Cerebellum (tissue), 4 donors: ENCODE measurements at places on chromosomes 4 and X.

DNA sequence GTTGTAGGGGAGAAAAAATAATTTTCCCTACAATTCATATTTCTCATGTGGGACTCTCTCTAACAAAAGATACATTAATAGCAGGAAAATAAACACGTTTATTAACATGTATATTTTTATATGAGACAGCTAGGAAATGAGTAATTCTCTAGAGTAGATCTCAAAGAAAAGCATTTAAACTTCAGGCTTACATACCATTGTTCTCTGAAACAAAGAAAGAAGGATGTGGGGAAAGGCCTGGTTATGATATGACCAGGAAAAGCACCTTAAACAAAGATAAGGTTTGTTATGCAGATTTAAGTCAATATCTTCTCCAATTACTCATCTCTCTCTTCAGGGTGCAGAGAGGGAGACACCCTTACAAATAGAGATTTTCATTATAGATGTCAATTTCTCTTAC is 131.3 kb downstream of the SLC7A11 start:
- DNase-seq, result no peak

- DNase-seq, result no peak
These were observed 320.6 kb downstream of the ADGRL3 start for GRCh38 chr4:61520681-61521160.

DNA sequence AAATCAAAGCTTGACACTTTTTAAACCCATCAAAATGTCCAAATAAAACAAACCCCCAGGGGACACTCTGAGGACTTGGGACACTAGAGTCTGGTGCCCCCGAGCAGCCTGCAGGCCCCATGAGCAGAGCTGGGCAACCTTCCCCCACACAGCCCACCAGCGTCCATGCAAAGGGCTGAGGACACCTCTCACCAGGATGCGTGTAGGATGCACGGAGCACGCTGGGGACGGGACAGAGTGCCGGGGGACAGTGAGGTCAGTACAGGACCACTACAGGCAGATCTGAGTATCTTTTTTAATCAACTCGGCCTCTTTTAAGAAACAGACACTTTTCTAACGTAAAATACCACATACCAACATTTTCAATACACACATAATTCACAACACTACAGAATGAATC is 6.9 kb downstream of the GAK start:
- no peak for DNase-seq

- no peak for DNase-seq
These were observed 67.7 kb upstream of the PGRMC2 start for GRCh38 chr4:128355305-128355704.

DNA sequence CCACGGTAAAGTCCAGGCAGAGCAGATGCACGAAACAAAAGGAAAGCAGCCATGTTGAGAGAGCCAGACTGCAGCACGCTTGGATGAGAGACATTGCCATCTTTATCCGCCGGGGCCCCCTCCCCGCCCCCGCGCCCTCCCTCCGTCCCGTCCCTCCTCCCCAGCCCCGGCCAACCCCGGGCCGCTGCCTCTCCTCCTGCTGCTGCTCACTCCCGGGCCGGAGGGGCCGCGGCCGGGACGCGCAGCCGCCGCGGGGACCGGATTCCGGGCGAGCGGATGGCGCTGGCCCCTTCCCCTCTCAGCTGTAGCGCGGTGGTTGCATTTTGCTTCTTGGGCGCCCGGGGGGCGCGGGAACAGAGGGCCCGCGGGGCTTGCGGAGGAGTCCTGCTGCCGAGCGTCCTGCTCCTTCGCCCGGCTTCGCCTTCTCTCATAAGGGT is 542 bp downstream of the RNF150 start:
- peak; percentile 60 for DNase-seq

- DNase-seq, result no peak
These were observed 612.4 kb upstream of the ZFP42 start for GRCh38 chr4:187383181-187383580.

DNA sequence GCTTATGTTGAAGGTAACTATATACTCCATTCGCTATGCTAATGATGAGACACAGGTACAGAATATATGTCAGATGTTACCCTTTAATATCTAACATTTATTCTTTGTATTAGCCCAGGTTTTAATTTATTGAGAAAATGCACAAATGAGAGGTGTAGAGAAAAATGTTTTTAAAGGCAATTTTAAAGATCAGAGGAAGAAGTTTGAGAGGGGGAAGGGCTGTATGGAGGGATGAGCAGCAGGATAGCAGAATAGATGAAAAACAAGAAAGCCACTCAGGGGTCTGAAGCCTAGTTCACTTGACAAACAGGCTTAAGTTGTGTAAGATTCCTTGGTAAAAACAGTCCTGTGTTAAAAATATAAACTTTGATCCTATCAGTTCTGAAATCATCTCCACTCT is 3.7 kb downstream of the MAB21L2 start:
- no peak for DNase-seq

DNA sequence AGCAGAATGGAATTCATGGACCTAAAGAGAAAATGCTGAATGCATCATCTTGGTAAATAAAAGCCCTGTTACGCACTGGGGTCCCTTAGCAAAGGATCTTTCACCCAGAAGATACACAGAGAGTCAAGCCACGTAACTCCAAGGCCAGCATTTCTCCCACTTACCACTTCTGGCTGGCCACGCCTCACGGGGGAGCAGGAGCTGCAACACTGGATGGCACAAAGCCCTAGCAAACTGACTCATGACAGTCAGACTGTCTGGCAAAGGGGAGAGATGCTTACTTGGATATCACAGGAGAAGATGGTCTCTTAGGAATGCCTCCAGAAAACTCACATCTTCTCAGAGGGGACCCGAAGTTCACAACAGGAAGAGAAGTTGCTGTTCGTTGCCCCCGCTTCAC is 51.4 kb upstream of the BCLAF3 start:
- DNase-seq, result no peak

- no peak for DNase-seq
These were observed 403 bp upstream of the LGI2 start for GRCh38 chr4:25031077-25031621.

DNA sequence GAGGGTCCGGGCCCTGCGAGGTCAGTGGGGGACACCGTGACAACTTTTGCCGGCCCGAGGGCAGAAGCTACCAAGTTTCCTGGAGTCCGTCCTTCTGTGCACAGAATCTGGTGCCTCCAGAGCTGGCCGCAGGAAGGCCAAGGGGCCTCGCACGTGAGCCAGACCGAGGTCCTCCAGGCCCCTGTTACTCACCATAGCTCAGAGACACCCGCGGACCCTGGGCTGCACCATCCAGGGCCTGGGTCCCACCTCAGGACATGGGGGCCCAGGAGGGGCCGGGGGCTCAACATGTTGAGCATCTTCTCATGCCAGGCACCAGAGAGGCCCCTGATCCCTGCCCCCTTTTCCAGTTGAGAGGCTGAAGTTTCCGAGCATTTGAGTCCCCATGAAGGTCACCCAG is 87.9 kb downstream of the HMX1 start:
- no peak for DNase-seq

GRCh38 chr4:94804650-94805049 is 46.9 kb downstream of the BMPR1B start:
- no peak for DNase-seq

DNA sequence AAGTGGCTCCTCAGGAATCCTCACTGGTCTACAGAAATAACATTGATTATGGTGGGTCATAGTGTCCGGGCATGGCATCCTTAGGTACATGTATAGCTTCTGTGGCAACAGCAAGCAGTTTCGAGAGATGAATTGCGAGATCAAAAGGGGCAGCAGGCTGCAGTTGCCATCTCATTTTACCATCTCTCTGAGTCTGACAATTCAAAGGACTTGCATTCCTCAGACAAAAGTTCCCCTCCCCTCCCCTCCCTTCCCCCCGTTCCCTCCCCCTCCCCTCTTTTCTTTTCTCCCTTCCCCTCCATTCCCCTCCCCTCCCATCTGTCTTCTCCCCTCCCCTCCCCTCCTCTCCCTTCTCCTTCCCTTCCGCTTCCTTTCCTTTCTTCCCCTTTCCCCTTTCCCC is 70.2 kb downstream of the MTNR1A start:
- DNase-seq, result no peak

DNA sequence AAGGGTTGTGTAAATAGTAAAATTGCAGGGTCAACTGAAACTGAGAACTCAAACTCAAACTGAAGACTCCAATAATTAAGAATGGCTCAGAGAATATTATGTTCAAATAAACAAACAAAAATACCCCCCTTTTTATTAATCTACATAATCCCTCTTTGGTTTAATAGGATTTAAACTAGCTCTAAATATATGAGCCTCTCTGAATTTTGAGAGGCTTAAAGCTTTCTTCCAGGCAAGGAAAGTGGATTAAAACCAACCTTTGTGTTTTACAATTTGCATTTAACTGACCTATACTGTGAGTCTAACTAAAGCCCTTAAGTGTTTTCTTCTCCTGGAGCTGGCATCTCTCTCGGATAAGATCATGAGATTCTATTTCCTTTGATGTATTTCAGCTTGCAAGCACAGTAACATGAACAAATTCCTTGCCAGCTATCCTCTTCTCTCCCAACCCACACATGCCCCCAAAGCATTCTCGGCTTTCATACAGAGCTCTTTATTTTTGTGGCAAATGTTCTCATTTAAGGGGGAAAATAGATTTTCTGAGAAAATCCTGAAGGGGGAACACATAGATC is 1310.8 kb upstream of the AGA start:
- no peak for DNase-seq

DNA sequence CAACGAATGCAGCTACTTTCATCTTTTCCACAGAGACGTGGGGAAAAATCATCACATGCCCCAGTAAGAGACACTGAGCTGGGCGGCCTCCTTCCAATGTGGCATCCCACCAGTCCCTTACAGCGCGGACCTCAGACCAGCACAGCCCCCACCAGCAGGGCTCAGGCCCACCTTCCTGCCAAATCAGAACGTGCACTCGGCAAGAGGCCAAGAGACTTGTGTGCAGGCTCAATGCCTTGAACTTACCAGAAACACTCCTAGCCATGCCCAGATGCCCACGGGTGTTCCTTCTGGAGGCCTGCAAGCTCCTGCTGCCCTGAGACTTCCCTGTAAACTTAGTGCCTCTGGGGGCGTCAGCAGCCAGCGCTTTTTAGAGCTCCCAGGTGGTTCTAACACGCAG is 31.2 kb downstream of the WDR1 start:
- no peak for DNase-seq

DNA sequence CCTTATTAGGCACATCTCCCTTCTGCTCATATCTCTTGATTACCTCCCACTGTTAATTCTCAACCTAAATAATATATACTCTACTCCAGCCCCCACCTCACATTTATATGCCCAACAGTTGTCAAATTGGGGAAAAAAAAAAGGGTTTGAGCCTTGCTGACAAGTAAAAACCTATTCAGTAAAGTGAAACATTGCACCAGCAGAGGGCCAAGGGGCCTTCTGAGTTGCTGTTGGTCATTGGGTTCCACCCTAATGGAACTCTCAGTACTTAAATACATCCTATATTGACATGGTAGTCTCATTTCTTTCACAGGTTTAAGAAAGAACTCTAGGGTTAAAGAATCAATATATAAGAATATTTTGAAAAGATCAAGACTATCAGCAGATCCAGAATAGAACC is 362.2 kb downstream of the SMARCA1 start:
- no peak for DNase-seq

- no peak for DNase-seq
These were observed 54.4 kb upstream of the LCORL start for GRCh38 chr4:18075823-18076433.

GRCh38 chr4:73252001-73252400 is 6.6 kb downstream of the ANKRD17 start:
- no peak for DNase-seq

DNA sequence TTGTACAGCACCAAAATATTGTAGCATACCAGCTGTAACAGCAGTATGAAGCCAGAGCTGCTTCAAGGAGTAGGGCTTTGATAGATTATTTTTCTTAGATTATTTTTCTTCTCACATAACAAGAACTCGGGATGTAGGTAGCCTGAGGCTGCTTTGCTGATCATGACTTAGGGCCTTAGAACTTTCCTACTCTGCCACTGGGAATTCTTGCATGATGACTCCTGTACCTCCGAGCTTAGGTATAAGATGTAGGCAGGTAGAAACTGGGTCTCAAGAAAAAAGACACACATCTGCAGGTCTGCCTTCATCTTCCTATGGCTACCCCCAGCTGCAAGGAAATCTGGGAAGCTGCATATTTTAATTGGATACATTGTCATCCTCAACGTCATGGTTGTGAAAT is 115.9 kb upstream of the PNPLA4 start:
- no peak for DNase-seq

- no peak for DNase-seq
These were observed 11.7 kb downstream of the RELL1 start for GRCh38 chr4:37674439-37674838.

- DNase-seq, result no peak
These were observed 14.5 kb upstream of the TXLNG start for GRCh38 chrX:16771483-16772398.

DNA sequence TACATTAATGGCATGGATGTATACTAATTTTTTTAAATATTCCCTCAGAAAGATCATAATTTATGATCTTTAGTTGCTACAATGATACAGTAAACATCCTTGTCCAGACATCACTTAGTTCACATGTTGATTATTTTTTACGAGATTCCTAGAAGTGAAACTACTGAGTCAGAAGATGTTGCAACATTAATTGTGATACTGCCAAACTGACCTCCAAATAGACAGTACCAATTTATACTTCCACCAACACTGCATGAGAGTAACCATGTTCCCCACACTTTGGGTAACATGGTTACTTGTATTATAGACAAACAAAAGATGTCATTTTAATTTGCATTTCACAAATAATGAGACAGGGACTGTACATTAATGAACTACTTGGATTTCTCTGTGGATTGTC is 19.6 kb downstream of the RCHY1 start:
- DNase-seq, result no peak

DNA sequence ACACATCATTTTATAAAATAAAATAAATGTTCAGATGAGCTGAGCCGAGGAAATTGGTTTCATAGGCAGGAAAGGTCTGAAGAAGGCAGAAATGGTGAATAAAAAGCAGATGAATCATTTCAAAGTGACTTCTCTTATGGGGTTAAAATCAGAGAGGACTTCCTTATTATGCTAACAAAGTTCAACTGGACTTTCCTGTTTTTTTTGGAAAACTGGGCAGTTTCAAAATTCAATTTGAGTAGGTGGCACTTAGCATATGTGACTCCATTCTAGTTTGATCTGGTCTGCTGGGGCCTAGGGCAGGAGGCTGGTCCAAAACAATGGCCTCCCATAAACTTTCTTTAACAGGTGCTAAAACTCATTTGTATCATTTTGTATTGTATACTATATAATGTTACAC is 1794.9 kb upstream of the TENM3 start:
- DNase-seq, result no peak

- no peak for DNase-seq
These were observed 45.7 kb upstream of the EPGN start for GRCh38 chr4:74262522-74262921.

DNA sequence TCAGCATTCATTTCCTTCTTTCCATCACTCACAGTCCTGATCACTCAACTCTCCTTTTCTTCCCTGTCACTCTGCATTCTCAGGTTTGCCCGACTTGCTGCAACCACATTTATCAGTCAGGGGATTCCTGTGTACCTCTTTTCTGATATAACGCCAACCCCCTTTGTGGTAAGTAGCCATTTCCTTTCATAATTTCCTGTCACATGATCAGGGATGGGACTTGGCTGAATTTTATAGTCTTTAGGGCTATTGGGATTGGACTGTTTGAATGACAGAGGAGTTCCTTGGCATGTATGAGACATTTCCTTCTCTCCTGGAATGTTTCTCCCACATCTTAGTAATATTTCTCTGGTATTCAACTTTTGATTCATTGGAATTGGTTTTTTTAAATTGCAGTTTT is 11.0 kb downstream of the PGM2 start:
- DNase-seq, result no peak

GRCh38 chr4:123896446-123897071 is 500.0 kb downstream of the SPRY1 start:
- no peak for DNase-seq

GRCh38 chr4:2069161-2069971 is 10.2 kb downstream of the NAT8L start:
- no peak for DNase-seq
